ENCODE measurements at places on chromosomes 2 and 18.

DNA sequence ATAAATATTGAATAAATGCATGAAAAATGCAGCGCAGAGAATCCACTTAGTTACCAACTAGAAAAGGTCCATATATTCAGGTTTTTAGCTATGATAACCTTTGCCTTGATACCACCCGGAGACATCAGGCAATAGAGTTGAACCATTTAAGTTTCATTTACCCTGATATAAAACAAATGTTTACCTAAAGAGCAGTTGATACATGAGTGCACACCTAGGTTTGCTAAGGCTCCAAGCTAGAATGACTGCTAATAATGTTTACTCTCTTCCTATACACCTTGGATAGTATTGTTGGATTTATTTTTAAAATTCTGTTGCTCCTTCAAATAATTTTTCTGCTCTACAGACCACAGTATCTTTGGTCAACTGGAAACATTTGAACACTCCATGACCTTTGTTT is 1463.6 kb downstream of the LRP1B start:
- DNase-seq, result no peak

DNA sequence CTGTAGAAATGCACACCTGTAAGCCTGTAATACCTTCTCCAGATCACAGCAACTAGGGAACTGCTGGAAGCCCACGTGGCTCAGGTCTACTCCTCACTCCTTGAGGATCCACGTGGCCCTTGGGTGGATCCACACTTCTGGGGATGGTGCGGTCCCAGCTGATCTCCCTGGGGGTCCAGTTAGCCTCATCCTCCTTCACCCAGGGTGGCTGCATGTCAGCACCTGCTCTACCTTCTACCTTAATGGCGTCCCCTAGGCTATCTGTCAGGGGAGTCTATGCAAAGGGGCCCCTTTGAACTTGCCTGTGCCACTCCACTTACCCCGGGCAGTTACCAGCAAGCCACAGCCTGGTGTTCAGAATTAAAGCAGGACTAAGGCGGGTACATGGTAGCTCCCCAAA is 284.7 kb downstream of the MYCN start:
- DNase-seq, result no peak

DNA sequence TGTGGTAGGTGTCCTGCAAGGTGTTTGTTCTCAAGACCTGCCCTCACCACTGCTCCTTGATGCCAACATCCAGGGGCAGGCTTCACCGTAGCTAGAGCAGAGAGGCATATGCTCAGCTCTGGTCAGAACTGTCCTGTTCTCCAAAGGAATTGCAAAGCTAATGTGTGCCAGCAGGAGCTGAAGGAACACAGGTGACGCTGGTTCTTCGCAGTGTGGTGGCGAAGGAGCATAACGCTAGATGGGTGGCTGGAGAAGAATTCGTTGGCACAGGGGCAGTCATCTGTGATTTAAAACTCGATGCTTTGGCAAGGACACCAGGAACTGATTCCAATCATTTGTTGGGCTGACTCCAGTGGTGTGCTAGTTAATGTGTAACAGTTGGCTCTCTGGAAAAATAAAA is 11.4 kb upstream of the PER2 start:
- no peak for DNase-seq

DNA sequence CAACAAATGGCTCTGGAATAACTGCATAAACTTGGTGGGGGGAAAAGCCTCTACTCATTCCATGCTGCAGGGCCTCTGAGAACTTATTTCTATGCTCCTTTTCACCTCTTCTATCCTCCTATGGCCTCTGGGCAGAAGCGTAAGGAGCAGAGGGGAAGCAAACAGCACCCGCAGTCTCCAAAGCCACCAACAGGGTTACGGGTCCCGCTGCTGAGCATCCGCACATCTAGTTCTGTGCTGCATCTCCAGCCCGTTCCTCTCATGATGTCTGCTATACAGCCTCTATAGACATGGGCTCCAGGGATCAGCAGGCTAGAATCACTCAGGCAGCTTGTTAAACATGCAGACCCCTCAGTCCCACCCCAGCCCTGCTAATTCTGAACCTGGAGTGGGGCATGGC is 25.9 kb downstream of the PSTPIP2 start:
- DNase-seq, result no peak

GRCh38 chr2:235478609-235479008 is 15.2 kb upstream of the AGAP1 start:
- no peak for DNase-seq

DNA sequence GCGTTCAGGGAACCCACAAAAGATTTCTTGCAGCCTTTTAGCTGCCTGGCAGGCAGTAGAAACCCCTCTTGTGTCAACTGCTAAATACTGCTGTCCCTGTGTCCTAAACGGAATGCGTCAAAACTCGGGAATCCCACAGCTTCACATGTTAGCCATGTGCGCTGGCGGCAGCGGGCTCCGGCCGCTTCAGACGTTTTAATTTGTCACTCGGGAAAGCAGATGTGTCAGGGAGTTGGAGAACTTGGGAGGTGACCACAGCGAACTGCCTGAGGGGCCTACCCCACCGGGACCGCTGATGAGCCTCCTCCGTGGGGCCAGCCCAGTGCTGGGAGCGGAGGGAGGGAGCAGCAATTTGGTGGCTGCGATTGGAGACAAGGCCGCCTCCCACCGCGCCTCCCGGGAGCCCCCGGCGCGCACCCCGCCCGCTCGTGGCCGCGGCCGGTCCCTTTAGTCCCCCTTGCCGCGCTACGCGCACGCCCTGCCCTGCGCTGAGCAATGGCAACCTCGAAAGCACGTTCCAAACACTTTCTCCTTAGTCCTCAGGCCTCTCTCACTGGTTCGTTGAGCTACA is 146.1 kb upstream of the SATB2 start:
- DNase-seq, result no peak

GRCh38 chr18:43800584-43800983 is 523.3 kb upstream of the SYT4 start:
- no peak for DNase-seq

DNA sequence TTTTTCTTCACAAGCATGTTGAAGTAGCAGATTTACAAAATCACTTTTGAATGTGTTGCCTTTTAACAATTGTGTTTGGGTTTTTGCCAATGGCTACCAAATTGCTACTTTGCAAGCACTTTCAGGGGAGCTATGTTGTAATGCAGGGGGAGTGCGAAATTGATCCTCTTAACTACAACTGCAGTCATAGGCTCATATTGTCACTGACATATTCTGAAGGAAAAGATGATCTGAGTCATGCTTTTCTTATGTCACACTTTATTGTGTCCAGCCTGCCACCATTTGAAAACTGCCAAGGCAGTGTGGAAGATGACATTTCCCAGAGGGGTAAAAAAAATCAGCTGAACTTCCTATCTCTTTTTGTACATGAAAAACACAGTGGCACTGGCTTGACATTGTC is 74.9 kb downstream of the GPD2 start:
- no peak for DNase-seq

DNA sequence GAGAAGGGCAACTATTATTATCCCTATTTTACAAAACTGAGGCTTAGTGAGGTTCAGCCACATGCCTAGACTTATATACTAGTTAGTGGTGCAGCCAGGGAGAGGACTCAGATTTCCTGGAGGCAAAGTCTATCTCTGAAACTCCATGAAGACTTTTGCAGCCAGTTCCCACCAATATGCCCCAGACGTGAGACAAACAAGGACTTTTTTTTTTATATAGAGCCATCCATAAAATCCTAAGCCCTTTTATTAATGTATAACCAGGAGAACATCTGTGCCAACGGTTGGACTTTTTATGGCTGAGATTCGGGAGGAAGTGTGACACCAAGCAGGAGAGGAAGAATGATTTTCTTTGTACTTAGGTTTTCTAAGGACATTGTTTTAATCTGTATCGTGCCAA is 29.9 kb downstream of the LIPG start:
- DNase-seq, result no peak

GRCh38 chr2:201057087-201057521 is 14.4 kb downstream of the HYCC2 start:
- no peak for DNase-seq

DNA sequence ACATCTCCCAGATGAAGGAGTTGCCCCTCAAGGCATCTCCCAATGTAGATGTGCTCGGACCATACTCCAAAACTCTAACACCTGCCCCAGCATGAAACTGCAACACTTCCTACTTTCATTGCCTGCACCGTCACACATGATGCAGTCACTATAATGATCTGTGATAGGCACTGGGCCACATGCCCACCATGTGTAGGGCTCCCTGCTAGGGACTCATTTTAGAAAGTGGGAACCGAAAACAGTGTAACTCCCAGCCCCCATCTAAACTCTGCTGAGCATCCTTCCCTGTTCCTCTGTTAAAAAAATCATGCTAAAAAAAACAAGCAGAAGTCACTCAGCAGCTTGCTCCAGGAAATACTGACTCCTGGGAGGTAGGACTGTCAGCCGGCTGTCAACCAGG is 496.1 kb upstream of the RAB6C start:
- peak; percentile 37 for DNase-seq

- no peak for DNase-seq
Observed at GRCh38 chr2:182915369-182916326, 49.2 kb upstream of the FRZB start.

GRCh38 chr2:152097290-152097800 is 1.5 kb downstream of the CACNB4 start:
- DNase-seq, result no peak

GRCh38 chr2:64283006-64283570 is 138.9 kb upstream of the PELI1 start:
- no peak for DNase-seq

GRCh38 chr2:38224821-38225437 is 149.0 kb upstream of the CYP1B1 start:
- no peak for DNase-seq

GRCh38 chr18:43572163-43572562 is 294.9 kb upstream of the SYT4 start:
- no peak for DNase-seq

DNA sequence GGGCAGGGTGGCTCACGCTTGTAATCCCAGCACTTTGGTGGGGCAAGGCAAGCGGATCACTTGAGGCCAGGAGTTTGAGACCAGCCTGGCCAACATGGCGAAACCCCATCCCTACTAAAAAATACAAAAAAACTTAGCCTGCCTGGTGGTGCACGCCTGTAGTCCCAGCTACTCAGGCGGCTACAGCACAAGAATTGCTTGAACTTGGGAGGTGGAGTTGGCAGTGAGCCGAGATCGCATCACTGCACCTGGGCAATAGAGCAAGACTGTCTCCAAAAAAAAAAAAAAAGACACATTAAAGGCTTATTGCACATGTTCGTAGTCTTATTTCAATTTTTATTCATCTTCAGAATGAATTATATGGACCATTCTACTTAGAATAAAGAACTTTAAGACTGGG is 110.2 kb downstream of the BMPR2 start:
- no peak for DNase-seq

DNA sequence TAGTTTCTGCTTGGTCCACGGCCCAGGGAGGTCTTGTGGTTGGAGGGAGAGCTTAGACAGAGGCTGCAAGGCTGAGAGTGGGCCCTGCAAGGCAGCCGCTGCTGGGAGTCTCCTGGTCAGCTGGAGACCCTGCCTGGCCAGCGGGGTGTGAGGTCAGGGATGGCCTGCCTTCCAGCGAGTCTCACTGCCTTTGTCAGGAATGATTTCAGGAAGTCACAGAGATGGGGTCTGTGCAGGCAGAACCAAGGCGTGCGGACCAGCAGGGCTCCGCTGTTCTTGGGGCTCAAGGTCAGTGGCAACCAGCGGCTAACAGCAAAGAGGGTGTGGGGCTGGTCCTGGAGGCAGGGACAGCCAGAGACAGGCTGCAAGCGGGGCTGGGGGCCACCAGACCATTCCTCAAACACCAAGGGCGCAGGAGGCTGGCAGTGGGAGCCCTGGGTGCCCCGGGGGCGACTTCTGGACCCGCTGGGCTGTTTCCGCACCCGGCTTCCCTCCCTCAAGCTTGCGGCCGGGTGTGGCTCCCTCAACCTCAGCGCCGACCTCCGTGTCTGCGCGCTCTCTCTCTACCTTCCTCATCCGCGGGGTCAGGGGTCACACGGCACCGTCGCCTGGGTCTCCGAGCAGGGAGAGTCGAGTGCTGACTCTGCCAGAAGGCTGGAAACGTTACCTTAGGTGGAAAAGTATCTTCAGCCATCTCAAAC is 124.5 kb upstream of the CTDP1 start:
- DNase-seq, result no peak

DNA sequence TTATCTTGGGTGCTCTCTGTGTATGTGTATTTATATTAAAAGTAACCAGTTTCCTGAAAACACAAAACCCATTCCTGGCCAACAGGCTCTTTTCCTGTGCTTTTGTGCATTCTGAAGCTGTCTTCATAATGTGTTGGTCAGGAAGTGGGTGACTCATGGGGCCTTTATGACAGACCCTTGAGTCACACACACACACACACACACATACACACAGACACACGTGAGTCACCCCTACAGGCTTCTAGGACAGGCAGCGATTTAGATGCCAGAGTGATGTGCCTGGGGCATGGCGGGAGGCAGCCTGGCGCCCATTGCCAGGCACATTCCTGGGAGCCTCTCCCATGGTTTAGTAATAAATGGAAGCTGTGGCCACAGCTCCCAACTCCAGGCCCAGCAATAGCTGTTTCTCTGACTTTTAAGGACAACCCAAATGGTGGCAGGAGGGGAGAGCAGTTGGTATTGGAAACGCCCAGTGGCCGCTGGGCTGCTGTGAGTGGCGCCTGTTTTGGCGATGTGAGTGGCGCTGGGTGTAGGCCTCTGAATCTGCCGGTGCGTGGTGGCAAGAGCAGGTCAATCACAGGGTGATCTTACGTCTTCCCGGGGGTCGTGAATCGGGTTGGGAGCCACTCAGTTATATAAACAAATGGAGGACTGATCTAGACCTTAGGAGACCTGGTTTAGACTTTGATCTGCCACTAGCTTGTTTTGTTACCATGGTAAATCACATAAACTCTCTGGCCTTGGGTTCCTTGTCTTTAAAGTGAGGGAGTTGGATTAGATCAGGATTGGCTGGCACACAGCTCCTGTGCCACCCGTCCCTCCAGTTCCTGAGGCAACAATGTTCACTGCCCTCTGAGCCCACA is 150.7 kb upstream of the DLX2 start:
- no peak for DNase-seq

GRCh38 chr18:26480897-26481795 is 67.2 kb downstream of the KCTD1 start:
- no peak for DNase-seq

- DNase-seq, result no peak
Observed at GRCh38 chr2:190683802-190684201, 34.9 kb downstream of the NAB1 start.

- DNase-seq, result no peak
Observed at GRCh38 chr2:205932861-205933260, 153.1 kb downstream of the INO80D start.

- no peak for DNase-seq
Observed at GRCh38 chr2:2706306-2706705, 375.2 kb upstream of the MYT1L start.

- peak; percentile 9 for DNase-seq
Observed at GRCh38 chr2:124875627-124876244, 850.6 kb downstream of the CNTNAP5 start.

DNA sequence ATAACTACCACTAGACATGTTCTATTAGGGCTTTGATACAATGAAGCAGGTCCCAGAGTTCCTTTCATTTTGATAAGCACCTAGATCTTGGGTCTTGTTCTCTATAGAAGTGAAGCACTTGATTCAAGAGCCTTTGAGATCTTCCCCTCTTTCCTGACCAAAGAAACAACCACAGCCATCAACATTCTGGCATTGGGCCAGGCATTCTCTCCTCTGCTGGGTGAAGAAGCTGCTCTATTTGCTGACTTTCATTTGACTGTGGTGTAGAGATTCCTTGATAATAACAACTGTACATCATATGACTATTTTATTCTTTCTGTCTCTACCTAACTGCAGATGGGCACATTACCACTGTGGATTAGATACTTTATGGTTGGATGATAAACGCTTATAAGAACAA is 96.6 kb upstream of the LYPD1 start:
- DNase-seq, result no peak

Measured in GM12878 (cell line).